ENCODE measurements at places on chromosomes 11 and 22.

GRCh38 chr22:22733881-22734373 is 89.5 kb downstream of the GGTLC2 start:
- no peak for DNase-seq

DNA sequence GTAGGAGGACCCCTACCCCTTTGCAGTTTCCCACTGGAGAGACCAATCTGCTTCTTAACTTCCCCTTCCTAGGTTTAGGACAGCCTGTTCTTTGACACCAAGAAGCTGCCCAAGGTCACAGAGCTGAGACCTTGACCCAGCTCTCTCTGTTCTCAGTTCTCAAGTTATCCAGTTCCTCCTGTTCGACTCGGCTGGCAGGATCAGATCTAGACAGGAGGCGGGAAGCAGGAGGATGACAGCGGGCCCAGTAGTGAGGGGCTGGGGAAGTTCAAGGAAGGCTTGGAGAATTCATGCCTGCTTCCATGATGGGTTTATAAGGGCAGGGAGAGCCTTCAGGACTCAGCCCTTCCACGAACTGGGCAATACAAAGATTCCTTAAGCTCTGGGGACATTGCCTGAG is 210.6 kb downstream of the DSCAML1 start:
- DNase-seq, result no peak

DNA sequence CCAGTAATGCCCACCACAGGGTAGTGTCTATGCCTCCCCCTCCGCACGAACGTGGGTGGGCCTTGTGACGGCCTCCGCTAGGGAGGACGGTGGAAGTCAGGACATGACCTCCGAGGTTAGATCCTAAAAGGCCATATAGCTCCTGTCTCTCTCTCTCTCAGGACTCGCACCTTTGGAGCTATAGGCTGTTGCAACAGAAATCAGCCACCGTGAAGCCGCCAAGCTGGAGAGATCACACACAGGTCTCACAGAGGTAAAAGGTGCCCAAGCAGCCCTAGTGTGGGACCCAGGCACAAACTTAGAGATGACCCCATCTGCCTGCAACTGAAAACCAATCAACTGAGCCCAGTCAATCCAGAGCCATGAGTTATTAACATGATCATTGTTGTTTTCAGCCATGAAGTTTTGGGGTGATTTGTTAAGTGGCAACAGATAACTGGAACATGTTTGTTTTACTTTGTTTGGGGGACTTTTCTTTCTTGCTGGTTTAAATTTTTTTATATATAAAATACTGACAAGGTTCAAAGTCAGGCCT is 7.4 kb upstream of the NAP1L4 start:
- DNase-seq, result no peak

GRCh38 chr11:12692229-12693075 is 18.2 kb downstream of the TEAD1 start:
- DNase-seq, result no peak

DNA sequence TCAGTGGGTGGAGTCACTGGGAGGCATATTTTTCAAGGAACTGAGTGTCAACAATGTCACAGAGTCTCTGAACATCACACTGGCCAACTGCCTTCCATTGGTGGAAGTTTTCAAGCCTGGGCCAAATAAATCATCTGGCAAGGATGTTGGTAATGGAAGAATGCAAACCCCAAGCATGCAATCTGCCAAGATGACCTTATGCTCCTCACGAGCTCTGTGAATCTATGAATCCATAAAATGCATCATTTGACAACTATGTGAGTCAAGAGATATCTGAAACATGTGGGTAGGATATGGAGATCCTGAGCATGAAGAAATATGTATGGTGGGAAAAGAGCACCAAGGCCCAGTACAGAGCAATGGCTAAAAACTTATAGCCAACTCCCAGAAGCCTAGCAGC is 122.2 kb downstream of the PLEKHA7 start:
- no peak for DNase-seq

- no peak for DNase-seq
Measured at GRCh38 chr11:61337706-61338470, 4.9 kb downstream of the TKFC start.

GRCh38 chr11:66116576-66117361 is 46.7 kb downstream of the PACS1 start:
- DNase-seq, result no peak

- no peak for DNase-seq
Measured at GRCh38 chr22:45139693-45140092, 24.0 kb upstream of the NUP50 start.

DNA sequence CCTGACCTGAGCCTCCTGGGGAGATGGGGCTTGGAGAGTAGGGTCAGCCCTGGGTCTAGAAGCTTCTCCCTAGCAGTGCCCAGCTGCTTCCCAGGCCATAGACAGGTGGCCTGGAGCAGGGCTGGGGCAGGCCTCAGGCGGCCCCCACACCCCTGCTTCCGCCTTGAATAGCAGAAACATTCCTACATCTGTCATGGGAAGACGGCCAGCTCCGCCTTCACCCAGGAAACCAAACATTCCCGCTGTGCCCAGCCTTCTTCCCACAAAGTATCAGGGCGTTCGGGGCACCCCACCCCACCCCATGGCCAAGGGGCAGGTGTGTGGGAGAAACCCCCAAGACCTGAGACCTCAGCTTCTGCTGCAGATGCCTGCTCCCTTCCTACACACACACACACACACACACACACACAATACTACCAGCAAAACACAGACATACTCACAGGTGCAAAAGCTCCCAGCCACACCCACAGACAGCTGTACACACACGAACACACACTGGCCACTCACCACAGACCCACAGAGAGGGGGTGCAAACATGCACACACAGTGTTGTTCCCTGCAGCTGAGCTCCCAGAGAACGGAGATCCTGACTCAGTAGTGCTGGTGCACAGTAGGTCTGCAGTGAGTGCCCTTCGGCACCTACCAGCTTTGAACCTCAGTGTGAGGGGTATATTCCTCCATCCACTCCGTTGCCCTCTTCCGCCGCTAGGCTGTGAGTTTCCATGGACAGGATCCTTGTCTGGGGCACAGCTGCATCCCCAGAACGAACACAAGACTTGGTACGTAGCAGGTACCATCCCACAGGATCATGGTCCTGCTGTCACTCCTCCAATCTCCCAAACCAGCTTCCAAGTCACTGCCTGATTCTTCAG is 37.4 kb downstream of the PDGFB start:
- DNase-seq, result no peak

- DNase-seq, result no peak
Measured at GRCh38 chr11:76310832-76311595, 69.9 kb downstream of the THAP12 start.

- DNase-seq, result peak; percentile 45
Measured at GRCh38 chr11:77127235-77127911, 673 bp upstream of the MYO7A start.

GRCh38 chr11:106957030-106957482 is 61.2 kb downstream of the GUCY1A2 start:
- no peak for DNase-seq

DNA sequence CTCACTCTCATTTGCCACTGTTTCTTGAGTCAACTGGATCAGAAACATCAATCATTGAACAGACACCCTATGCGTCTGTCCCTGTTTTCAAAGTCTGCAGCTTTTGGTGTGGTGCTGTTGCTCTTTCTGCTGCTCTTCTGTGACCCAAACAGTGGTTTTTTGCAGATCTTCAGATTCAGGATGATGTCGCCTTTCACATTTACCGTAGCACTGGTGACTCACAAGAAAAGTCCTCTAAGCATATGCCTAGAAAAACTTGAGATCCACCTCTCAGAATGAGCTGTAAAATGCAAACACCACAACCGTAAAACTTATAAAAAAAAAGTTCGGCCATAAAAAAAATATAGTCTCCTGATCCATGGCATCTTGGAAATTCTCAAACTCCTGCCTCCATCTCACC is 400.4 kb downstream of the NTM start:
- DNase-seq, result no peak

- DNase-seq, result no peak
Measured at GRCh38 chr11:81072273-81072672, 1631.4 kb upstream of the TENM4 start.

Data from stimulated activated CD4-positive, alpha-beta T cell treated with anti-CD3 and anti-CD28 coated beads, Interleukin-1b, Interleukin-23, amount 100 ng/mL, for 24 hours (primary cell).